Stimulated activated CD4-positive, alpha-beta T cell treated with anti-CD3 and anti-CD28 coated beads, Interleukin-12 subunit alpha, Interleukin-12 subunit beta, amount 100 ng/mL, for 4 hours (primary cell): ENCODE measurements at places on chromosomes 3 and 15.

GRCh38 chr3:54071601-54072000, 50.8 kb upstream of the CACNA2D3 start:
- DNase-seq, result no peak

DNA sequence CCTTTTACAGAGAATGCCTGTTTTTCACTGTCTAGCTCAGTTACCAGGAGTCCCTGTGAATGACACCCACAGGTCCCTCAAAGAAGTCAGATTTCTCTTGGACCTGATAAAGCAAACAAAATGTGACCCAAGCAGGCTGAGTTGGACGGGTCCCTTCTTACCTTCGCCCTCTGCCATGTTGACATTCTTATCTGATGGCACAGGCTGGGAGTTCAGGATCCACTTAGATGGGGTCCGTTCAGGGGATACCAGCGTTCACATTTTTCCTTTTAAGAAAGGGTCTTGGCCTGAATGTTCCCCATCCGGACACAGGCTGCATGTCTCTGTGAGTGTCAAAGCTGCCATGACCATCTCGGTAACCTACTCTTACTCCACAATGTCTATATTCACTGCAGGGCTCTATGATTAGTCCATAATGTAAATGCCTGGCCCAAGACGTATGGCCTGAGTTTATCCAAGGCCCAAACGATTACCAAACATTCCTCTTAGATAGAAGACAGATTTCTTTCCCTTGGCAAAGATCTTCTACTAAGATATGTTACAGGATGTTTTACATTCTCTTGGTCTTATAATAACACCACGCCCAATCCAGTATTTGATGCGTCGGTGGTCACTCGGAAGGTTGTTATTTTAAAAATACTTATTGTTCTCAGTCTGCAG, 179.1 kb downstream of the THSD4 start:
- no peak for DNase-seq

DNA sequence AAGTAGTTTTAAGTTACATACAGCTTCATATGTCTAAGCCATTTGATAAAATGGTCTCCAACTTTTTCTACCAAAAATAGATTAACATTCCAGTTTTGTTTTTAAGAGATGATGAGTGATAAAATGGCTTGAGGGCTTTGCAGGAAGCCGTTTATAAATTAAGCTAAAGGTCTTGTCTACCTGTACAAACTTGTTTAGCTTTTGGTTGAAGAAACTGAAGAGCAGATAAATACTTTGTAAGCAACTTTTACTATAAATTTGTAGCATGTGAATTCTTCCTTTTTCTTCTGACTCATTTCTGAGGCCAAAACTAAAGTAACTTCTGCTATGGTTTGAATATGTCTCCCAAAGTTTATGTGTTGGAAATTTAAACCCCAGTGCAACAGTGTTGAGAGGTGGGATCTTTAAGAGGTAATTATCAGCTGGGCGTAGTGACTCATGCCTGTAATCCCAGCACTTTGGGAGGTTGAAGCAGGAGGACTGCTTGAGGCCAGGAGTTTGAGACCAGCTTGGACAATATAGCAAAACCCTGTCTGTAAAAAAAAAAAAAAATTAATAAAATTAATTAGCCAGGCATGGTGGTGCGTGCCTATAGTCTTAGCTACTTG, 8.2 kb upstream of the NEDD4 start:
- DNase-seq, result no peak

DNA sequence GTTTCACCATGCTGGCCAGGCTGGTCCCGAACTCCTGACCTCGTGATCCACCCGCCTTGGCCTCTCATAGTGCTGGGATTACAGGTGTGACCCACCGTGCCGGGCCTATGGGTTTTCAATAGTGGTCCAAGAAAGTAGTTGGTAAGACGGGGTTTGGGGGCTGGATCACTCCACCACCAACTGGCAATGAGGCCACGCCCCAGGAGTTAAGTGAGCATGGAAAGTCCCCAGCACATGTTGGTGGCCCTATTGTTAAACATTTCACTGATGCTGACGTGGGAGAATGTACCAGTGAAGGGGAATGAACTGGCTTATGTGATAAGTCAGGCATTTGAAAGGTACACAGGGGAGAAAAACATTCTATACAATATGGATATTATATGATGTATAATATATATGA, 80.4 kb downstream of the CHRD start:
- DNase-seq, result no peak

DNA sequence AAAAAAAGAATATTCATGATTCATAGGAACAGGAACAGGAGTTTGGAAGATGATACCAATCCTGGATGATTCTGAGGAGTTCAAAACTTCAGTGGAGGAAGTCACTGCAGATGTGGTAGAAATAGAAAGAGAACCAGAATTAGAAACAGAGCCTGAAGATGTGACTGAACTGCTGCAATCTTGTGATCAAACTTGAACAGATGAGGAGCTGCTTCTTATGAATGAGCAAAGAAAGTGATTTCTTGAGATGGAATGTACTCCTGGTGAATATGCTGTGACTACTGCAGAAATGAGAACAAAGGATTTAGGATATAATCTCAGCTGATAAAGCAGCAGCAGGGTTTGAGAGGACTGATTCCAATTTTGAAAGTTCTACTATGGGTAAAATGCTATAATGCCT, 72.7 kb downstream of the GSK3B start:
- DNase-seq, result no peak

GRCh38 chr3:157330206-157330605, 106.4 kb upstream of the PTX3 start:
- DNase-seq, result no peak

DNA sequence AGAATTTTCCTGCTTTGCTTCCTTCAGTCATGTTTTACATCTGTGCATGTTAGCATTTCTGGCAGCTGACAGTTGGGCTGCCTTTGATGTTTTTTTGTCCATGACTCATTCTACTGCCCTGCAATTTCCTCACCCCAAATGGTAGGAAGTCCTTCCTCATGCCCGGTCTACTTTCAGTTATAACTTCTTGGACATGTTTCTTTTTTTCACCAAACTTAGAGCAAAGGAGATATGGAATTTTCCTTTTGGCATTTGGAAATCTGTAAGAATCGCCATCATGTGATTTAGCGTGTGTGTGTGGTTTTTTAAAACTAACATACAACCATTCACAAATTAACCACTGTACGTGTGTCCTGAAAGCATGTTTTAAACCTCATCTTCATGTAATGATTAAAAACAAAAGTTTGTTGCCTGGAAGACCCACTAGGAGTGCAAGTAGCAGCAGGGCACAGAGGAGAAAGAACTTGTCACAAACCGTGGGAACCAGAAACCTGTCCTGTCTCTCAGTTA, 430.7 kb upstream of the CFAP20DC start:
- DNase-seq, result no peak
